ENCODE measurements at places on chromosomes 13 and 19.

- no peak for DNase-seq
Observed at GRCh38 chr13:110542169-110542796, 19.2 kb downstream of the RAB20 start.

- DNase-seq, result no peak
Observed at GRCh38 chr19:12840091-12841079, 2.1 kb downstream of the MAST1 start.

DNA sequence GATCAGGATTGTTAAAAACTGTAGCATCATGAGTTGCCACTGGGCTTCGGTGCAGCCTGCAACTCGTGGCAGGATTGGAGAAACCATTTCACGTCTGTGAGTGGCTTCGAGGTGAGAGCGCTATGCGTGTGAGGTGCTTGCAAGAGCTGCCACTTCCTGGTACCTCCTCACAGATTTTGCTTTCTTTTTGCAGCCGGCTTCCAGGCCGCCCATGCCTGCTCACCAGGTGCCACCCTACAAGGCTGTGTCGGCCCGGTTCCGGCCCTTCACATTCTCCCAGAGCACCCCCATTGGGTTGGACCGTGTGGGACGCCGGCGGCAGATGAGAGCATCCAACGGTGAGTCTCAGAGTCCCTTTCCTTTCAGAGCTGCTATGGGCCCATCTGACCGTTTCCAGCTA is 57.9 kb upstream of the C1QTNF9 start:
- no peak for DNase-seq

DNA sequence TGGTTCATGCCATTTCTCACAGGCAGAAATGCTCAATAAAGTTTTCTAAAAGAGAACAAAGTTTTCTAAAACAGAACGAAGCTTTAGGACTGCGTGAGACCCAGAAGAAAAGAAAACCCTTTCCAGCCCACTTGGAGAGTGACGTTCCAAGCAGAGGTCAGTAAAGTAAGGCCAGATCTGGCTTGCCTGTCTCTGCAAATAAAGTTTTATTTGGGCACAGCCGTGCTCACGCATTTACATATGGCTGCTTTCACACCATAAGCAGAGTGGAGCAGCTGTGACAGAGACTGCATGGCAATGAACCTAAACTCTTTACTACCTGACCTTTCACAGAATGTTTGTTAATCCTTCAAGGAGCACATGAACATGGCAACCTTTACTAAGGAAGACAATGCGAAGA is 23.6 kb downstream of the IRS2 start:
- DNase-seq, result no peak

DNA sequence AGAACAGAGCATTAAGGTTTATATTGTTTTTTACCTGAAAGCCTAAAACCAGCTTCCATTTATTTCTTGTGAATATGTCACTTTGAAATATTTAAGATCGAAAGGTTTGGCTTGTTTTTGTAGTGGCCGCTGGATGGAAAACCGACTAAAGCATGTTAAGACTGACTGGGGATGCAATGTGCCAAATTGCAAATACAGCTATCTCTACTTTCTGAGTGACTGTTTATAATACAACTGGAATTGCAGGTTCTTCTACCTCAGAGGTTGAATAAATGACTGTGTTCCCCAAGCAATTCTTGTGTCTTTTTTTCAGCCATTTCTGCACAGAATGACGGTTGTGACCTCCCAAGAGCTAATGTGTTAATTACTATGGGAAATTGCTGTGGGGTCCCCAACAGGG is 50.0 kb upstream of the TMTC4 start:
- DNase-seq, result no peak

- peak; percentile 36 for DNase-seq
Observed at GRCh38 chr13:33235564-33235963, 50.0 kb downstream of the STARD13 start.

DNA sequence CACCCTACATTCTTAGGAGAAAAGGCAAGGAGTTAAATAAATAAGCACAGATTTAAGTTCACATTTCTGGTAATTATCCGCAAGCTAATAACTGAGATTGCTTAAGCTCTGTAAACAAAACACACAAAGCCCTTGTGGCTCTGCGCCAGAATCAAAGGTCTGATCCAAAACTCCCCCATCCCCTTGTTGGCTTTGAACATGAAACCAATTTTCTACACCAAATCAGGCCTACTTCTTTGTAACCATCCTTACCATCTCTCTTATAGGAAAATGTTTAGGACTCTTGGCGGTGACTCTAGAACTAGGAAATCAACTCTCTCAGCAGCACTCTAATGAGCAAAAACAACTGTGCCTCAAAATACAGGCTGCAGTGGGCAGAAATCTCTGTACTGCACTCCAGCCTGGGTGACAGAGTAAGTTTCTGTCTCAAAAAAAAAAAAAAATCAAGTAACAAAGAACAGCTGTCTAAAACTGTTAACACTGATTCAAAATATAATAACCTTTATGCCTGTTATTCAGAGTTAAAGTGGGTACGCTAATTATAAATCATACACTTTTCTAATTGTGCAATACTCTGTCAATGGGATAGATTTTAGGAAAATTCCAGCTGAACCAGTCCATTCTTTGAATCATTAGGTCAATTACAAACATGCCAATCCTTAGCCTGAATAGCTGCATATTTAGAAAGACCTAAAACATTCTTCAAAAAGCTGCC is 25.8 kb downstream of the ABCC4 start:
- peak; percentile 41 for DNase-seq

- DNase-seq, result no peak
Observed at GRCh38 chr13:47100214-47100853, 203.5 kb upstream of the HTR2A start.

GRCh38 chr19:55454787-55455243 is 6.6 kb downstream of the ISOC2 start:
- DNase-seq, result peak; percentile 40

DNA sequence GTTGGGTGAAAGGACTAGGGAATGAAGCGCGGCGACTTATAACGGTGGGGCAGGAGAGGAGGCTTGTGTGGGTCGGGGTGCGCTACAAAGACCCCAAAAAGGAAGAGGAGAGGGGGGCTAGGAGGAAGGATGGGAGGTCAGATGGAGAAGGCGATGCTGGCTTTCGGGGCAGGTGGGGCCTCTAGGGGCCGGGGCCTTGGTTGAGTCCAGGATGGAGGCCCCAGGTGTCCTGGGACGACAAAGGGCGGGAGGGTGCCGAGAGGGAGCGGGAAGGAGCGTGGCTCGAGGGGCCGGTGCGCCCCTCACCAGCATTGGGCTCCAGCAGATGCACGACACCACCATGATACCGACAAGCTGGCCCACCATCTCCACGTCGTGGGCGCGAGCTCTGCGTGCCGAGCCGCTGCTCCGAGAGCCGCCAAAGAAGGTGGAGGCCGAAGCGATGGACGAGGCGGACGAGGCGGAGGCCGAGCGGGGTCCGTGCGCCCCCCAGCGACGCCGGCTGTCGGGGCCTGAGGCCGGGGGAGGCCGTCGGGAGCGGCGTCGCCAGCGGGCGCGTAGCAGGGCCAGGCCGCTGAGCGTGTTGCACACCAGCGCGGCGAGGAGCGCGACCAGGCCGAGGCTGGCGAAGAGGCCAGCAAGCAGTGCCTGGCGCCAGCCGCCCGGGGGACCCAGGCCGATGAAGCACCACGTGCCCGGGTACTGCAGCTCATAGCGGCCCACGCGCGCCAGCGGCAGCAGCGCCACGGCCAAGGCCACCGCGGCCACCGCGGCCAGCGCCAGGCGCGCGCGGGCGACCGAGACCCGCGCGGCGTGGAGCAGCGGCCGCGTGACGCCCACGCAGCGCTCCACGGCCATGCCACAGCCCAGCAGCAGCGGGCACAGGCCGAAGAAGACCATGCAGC is 1.8 kb downstream of the PTGER1 start:
- DNase-seq, result no peak

GRCh38 chr13:50552424-50552966 is 291.0 kb downstream of the DLEU7 start:
- no peak for DNase-seq
